Adrenal gland (tissue), 19 donors: ENCODE measurements at places on chromosomes 2 and 18. TPM values are rescaled to one million over a fixed set of nuclear protein-coding genes. Genes with fewer than 3 reads are reported as not detected.

The RTP5 gene
- total RNA-seq, result not detected

The RAD51AP2 gene
- total RNA-seq, result 0.10 TPM

The ANKRD12 gene
- 37.4 TPM for total RNA-seq

The TMEFF2 gene
- total RNA-seq, result not detected

DNA sequence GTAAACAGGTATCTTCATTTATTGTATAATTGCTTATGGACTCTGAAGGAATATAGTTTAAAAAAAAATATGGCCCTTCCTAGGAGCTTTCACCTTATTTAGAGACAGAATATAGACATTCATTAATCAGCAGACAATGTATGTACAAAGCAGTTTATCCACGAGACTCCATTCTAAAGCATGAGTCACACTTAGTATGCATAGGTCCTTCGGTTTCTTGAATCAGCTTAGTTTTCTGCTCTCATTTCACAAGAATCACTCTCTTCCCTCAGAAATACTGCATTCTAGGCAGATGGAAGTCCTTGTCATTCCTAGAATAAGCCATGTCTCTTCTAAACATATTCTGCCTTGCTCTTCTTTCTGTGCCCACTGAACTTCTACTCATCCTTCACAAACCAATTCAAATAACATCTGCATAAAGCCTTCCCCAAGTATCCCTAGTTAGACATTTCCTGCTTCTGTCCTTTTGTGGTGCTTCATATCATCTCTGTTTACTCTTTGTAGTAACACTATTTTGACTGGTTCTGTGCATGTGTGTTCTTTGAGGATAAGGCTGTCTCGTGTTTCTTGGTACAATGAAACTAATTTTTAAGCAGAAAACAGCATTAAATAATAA is 84.5 kb downstream of the PTRHD1 start:
- no peak overlapping the region for H3K27ac ChIP-seq
- no peak for DNase-seq
- H3K36me3 ChIP-seq, result no peaks in the 10 kb centered on the region
- H3K4me3 ChIP-seq, result no peak overlapping the region

DNA sequence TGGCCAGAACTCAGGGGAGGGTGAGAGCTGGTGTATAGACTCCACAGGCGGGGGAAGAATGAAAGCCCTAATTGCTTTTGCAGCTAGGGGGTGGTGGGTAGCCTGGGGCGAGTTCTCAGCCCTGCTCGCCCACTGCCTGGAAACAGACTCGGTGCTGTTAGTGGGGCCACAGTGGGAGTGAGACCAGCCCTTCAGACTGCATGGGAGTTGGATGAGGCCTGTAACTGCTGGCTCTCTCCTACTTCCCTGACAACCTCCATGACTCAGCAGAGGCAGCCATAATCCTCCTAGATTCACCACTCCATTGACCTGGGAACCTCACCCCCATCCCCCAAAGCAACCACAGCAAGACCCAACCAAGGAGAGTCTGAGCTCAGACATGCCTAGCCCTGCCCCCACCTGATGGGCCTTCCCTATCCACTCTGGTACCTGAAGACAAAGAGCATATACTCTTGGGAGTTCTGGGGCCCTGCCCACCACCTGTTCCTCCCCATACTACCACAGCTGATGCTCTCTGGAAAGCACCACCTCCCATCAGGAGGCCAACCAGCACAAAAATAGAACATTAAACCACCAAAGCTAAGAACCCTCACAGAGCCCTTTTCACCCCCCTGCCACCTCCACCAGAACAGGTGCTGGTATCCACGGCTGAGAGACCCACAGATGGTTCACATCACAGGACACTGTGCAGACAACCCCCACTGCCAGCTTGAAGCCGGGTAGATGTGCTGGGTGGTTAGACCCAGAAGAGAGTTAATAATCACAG is 226.3 kb downstream of the EIPR1 start:
- H3K27me3 ChIP-seq, result no peaks in the 10 kb centered on the region
- no peaks in the 10 kb centered on the region for H3K4me1 ChIP-seq
- H3K27ac ChIP-seq, result no peak overlapping the region
- H3K36me3 ChIP-seq, result no peaks in the 10 kb centered on the region
- H3K4me3 ChIP-seq, result no peak overlapping the region
- no peak for DNase-seq

DNA sequence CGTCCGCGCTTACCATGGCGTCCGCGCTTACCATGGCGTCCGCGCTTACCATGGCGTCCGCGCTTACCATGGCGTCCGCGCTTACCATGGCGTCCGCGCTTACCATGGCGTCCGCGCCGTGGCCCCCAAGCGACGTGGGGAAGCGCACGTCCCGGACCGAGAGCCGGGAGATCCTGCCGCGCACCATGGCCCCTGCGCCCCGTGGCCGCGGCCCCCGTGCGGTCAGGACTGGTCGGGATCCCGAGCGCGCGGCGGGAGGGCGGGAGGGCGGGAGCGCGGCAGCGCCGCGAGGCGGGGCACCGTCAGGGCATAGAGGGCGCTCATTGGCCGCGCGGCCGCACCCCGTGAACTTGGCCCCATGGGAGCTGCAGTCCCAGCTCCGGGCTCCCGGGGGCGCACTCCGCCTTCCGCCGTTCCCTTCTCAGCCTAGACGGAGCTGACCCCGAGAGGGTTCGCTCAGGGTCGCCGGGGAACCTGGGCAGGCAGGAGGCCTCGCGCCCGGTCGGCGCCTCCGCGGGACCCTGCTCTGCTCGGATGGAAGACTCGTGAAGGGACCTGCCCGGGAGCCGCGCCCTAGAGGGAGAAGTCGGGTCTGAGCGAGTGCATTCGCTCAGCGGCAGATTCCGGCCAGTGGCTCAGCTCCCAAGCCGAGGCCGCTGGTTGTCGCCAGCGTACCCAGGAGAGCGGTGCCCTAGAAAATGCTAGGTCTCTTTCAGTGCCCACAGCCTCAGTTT is at the start of gene ENOSF1:
Gene ENOSF1, minus strand, starts transcription at position 230 of the 734 bp plus-strand sequence. Its CDS starts 43 bp downstream, at position 187.
- H3K36me3 ChIP-seq, result no peaks in the 10 kb centered on the region
- peak within 1 kb of the TSS; percentile 70 for H3K4me3 ChIP-seq
- DNase-seq, result peak; percentile 89
- H3K27me3 ChIP-seq, result no peaks in the 10 kb centered on the region
- peaks cover 3% of the 10 kb centered on the region for H3K4me1 ChIP-seq

DNA sequence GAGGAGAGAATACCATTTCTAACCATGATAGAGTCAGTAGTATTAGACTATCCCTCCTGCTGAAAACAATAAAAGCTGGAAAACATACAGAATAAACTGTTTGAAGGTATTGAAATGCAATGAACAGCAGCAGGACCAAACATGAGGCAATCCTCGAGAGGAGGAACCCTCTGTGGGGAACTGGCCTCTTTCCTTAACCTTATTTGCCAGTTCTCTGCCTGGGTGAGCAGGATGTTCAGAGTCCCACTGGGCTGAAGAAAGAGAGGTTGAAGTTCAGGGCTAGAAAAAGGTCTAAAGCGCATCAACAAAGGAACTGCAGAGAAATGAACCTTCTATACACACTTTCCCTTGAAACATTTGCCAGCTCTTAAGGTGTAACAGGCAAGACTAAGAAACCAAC is 79.8 kb upstream of the FHL2 start:
- DNase-seq, result no peak
- H3K4me1 ChIP-seq, result no peaks in the 10 kb centered on the region
- H3K27ac ChIP-seq, result no peak overlapping the region
- no peaks in the 10 kb centered on the region for H3K27me3 ChIP-seq
- no peaks in the 10 kb centered on the region for H3K36me3 ChIP-seq

DNA sequence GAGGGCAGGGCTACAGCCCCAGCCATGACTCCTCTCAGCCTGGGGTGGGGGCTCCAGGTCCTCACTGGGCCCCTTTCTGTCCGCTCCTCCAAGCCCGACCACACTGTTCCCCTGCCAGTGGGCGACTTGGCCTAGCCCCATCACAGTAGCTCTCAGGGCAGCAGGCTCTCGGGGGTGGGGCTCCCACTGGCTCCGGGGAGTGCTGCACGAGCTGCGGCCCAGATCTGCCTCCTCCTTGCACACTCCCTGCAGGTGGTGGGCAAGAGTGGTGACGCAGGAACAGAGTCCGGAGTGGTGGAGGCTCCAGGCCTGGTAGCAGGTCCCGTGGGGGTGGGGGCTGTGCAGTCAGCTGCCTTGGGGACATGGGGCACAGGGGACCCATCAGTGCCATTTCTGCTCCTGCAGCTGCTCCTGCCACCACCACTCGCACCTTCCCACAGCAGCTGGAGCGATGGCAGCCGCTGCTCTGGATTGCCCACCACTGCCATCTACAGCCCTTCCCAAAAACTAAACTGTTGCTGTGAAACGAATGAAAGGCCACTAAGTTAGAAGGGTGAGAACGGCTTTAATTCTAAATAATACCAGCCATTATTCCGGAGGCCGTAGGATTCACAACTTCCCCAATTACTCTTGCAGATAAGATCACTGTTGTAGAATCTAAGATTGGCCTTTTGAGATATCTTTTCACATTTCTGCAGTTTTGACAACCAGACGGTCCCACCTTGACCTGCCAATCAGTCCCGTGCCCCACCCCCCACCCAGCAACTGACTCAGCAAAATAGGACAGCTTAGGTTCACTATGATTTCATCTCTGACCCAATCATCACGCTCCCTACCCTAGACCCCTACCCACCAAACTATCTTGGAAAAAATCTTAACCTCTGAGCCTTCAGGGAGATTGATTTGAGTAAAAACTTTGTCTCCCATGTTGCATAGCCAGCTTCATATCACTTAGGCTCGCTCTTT is 530.2 kb downstream of the DCC start:
- H3K4me1 ChIP-seq, result no peaks in the 10 kb centered on the region
- DNase-seq, result no peak
- no peak overlapping the region for H3K27ac ChIP-seq

GRCh38 chr2:170878066-170878465 is 51.0 kb upstream of the GORASP2 start:
- no peak overlapping the region for H3K4me3 ChIP-seq
- H3K27ac ChIP-seq, result no peak overlapping the region
- no peaks in the 10 kb centered on the region for H3K36me3 ChIP-seq
- H3K27me3 ChIP-seq, result no peaks in the 10 kb centered on the region
- H3K4me1 ChIP-seq, result peaks cover 4% of the 10 kb centered on the region
- DNase-seq, result no peak

- no peaks in the 10 kb centered on the region for H3K27me3 ChIP-seq
- H3K36me3 ChIP-seq, result no peaks in the 10 kb centered on the region
- no peaks in the 10 kb centered on the region for H3K4me1 ChIP-seq
- no peak overlapping the region for H3K4me3 ChIP-seq
Observed at GRCh38 chr18:75958683-75959082, 531.2 kb upstream of the SMIM21 start.

- DNase-seq, result no peak
- H3K36me3 ChIP-seq, result no peaks in the 10 kb centered on the region
- H3K4me3 ChIP-seq, result no peak overlapping the region
- no peak overlapping the region for H3K27ac ChIP-seq
- H3K27me3 ChIP-seq, result no peaks in the 10 kb centered on the region
Observed at GRCh38 chr2:155418753-155419152, 720.3 kb downstream of the KCNJ3 start.

GRCh38 chr2:7646024-7646423 is 728.8 kb downstream of the RNF144A start:
- no peak for DNase-seq
- H3K27ac ChIP-seq, result no peak overlapping the region
- H3K4me1 ChIP-seq, result no peaks in the 10 kb centered on the region
- H3K4me3 ChIP-seq, result no peak overlapping the region
- H3K36me3 ChIP-seq, result no peaks in the 10 kb centered on the region
- H3K27me3 ChIP-seq, result no peaks in the 10 kb centered on the region
